ENCODE measurements at places on chromosomes 1 and 21.

- no peak for DNase-seq
These were observed 191.8 kb upstream of the RAB4A start for GRCh38 chr1:229079016-229079595.

GRCh38 chr1:154607609-154608396 is at the start of gene ADAR:
TSS of gene ADAR (minus strand) at chr1:154608186. CDS start at chr1:154608006, 180 bp downstream.
- peak; percentile 75 for DNase-seq

GRCh38 chr1:239779962-239780361 is 311.7 kb upstream of the FMN2 start:
- no peak for DNase-seq

DNA sequence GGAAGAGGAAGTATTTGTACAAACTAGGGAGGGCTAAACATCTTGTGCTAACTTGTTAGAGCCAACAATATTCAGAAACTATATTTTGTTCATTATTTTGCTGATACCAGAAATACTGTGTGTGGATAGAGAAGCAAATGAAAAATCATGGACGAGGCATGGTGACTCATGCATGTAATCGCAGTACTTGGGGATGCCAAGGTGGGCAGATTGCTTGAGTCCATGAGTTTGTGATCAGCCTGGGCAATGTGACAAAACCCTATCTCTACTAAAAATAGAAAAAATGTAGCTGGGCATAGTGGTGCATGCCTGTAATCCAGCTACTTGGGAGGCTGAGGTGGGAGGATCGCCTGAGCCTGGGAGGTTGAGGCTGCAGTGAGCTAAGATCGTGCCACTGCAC is 13.4 kb downstream of the LRRC41 start:
- DNase-seq, result no peak
